ENCODE measurements at places on chromosomes 11 and 22. TPM values are rescaled to one million over a fixed set of nuclear protein-coding genes. Genes with fewer than 3 reads are reported as not detected.

Gene SLC39A13
- total RNA-seq = 45.6 TPM

- no peak overlapping the region for H3K4me3 ChIP-seq
- H3K27ac ChIP-seq = no peak overlapping the region
- H3K27me3 ChIP-seq = no peaks in the 10 kb centered on the region
- no peak for DNase-seq
- H3K4me1 ChIP-seq = no peaks in the 10 kb centered on the region
Measured at GRCh38 chr11:103898577-103899336, 137.7 kb upstream of the DDI1 start.

- H3K27me3 ChIP-seq = no peaks in the 10 kb centered on the region
- peaks cover 38% of the 10 kb centered on the region for H3K4me1 ChIP-seq
Measured at GRCh38 chr22:40044870-40045834, 50.4 kb downstream of the FAM83F start.

GRCh38 chr11:86990515-86990914 is 35.3 kb upstream of the FZD4 start:
- peaks cover 2% of the 10 kb centered on the region for H3K27me3 ChIP-seq
- H3K4me3 ChIP-seq = no peak overlapping the region
- no peaks in the 10 kb centered on the region for H3K36me3 ChIP-seq

DNA sequence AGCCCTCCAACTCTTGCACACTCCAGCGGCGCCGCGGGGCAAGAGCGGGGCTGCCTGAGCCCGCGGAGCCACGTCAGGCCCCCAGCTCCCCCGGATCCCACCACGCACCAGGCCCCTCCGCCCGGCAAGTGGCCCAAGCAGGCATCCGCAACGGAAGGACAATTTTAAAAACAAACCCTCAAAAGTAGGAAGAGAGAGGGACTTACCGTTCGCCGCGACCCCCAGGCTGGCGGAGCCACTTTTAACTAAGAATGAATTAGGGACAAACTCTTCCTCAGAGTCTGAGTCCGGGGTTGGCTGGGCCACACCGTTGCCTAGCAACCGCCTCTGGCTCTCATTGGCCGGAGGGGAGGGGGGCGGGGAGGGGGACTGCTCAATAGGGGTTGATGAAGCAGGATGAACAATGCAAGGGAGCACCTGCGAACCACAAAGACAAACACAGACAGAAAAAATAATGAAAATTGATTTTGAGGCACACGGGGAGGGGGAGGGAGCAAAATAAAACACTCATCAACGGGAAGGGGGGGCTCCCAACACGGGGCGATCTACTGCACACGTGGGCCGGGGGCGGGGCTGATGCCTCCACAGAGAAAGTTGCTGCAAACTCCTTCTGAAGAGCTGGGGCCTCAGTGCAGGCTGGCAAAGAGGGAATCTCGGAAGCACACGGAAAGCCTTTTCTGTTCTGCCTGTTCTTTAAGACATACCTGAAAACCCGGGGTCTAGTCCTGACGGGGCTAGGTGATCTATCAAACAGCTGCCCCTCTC is 387.5 kb upstream of the NARS2 start:
- no peaks in the 10 kb centered on the region for H3K36me3 ChIP-seq
- no peak for DNase-seq
- no peak overlapping the region for H3K4me3 ChIP-seq
- H3K27me3 ChIP-seq = peaks cover 4% of the 10 kb centered on the region

Gene CDC42BPG
- total RNA-seq = 9.7 TPM

Gene MYOD1
- not detected for total RNA-seq

Gene KRTAP5-1
- not detected for total RNA-seq

Measured in T-cell (primary cell).